ENCODE measurements at places on chromosomes 12 and 14.

DNA sequence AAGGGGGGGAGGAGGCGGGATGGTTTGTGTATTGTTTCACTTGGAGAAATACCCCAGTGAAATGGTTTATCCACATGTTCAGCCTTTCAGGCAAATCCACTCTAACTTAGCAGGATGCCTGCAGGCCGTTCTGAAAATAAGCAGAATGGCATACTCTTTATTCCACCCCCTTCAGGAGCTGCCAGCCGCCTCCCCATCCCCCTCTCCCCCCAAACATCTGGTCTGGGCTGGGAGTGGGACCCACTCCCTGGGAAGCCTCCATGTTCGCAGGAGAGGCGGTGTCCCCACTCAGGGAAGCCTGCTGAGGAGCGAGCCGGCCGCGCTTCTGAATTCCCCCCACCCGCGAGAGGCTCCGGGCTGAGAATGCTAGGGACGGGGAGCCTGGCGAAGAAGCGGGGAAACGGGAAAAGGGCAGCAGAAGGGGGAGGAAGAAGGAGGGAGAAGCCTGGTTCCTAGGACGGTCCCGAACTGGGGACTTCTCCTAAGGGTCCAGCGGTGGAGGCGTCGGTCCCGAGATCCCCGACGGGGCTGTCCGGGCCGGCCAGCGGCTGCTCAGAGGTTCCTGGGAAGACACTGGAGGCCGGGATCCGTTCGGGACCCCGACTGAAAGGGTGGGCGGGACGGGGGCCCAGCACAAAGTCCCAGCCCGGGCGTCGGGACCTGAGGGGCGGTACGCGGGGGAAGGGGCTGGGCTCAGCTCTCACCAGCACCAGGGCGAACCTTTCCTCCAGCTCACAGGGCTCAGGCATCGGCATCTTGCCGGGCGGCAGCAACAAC lies 666 bp downstream of the FMNL3 start:
- DNase-seq, result peak; percentile 5

DNA sequence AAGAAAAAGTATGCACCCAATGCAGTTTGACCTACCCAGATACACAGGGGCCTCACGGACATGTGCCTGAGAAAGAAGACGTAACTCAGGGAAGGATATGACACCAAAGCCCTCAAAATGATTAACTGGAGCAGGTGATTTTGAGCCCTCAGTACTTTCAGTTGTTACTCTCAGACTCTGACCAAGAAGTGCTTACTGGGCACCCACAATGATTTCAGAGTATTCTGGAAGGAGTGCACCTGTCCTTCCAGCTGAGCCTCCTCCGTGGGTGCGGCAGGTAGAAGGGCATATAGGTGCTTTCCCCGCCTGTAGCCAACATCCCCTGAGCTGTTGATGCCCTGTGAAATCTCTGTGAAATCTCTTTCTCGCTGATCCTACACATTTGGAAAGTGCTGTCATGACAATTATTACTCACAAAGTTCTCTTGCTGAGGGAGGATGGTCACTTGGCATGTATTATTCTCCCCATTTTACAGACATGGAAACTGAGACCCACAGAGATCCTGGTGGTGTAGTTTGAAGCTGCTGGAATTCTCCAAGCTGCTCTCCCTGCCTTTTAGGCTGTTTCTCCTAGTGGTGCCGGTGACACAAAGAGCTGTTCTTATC lies 154.3 kb upstream of the CCND2 start:
- DNase-seq, result no peak

GRCh38 chr12:105214148-105214547 lies 21.8 kb downstream of the APPL2 start:
- no peak for DNase-seq

GRCh38 chr12:87930033-87930432 lies 99.2 kb downstream of the C12orf50 start:
- DNase-seq, result no peak

GRCh38 chr14:91335191-91336092 lies 82.2 kb downstream of the CCDC88C start:
- DNase-seq, result no peak

All from activated CD8-positive, alpha-beta memory T cell treated with anti-CD3 and anti-CD28 coated beads for 1 hour (primary cell).